Sciatic nerve (tissue), 2 donors: ENCODE measurements at places on chromosomes 12 and 14. TPM values are rescaled to one million over a fixed set of nuclear protein-coding genes. Genes with fewer than 3 reads are reported as not detected.

The ST8SIA1 gene
- 5.5 TPM for total RNA-seq

The CNTN1 gene
- 83.8 TPM for total RNA-seq

The C14orf132 gene
- 18.7 TPM for total RNA-seq

The CEBPE gene
- total RNA-seq: 0.31 TPM

The MORN3 gene
- 0.49 TPM for total RNA-seq

The TUNAR gene
- not detected for total RNA-seq

The MYF6 gene
- total RNA-seq: not detected

The ZNF385A gene
- total RNA-seq: 12.0 TPM
